ENCODE measurements at places on chromosomes 7 and 10. TPM values are rescaled to one million over a fixed set of nuclear protein-coding genes. Genes with fewer than 3 reads are reported as not detected.

NOM1 gene
- total RNA-seq = 23.3 TPM

DNA sequence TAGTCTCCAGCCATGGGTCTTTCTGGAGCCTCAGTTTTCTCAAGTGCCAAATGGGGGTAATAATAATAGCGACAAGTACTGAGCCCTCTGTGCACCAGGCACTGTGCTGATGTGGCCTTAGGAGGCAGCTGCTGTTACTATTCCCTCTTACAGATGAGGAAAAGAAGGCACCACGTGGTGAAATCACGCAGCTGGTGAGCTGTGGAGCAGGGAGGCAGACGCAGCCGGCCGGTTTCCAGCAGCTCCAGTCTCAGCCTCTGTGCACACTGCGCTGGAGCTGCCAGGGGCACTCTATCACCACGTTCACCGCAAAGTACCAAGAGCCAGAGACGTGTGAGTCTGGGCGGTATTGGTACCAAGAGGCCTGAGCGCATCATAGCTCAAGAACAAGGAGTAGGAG is 9.6 kb downstream of the PYROXD2 start:
- H3K27ac ChIP-seq = no peak overlapping the region
- no peaks in the 10 kb centered on the region for H3K27me3 ChIP-seq
- no peaks in the 10 kb centered on the region for H3K36me3 ChIP-seq

- H3K4me3 ChIP-seq = no peak overlapping the region
- no peaks in the 10 kb centered on the region for H3K36me3 ChIP-seq
- H3K4me1 ChIP-seq = no peaks in the 10 kb centered on the region
- H3K27ac ChIP-seq = no peak overlapping the region
- no peak for DNase-seq
Observed at GRCh38 chr10:132194726-132195125, 8.0 kb downstream of the DPYSL4 start.

DNA sequence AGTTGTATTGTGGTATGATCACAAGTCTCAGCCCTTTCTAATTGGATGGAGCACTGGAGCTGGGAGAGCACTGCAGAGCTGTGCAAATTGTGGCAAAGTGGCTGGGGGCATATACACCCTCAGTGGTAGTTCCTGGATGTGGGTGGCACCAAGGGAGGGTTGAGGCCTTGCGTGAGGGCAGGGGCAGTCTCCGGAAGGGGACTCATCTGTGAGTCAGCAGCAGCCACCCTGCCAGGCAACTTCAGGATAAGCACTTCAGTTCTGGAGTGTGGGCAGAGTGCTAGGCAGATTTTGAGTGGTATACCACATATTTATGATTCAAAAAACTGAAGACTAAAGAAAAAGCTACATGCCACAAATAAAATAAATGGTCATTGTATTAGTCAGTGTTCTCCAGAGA is 210.5 kb downstream of the ETV1 start:
- DNase-seq = no peak
- no peaks in the 10 kb centered on the region for H3K36me3 ChIP-seq
- H3K27ac ChIP-seq = no peak overlapping the region
- no peaks in the 10 kb centered on the region for H3K27me3 ChIP-seq
- no peak overlapping the region for H3K4me3 ChIP-seq

DNA sequence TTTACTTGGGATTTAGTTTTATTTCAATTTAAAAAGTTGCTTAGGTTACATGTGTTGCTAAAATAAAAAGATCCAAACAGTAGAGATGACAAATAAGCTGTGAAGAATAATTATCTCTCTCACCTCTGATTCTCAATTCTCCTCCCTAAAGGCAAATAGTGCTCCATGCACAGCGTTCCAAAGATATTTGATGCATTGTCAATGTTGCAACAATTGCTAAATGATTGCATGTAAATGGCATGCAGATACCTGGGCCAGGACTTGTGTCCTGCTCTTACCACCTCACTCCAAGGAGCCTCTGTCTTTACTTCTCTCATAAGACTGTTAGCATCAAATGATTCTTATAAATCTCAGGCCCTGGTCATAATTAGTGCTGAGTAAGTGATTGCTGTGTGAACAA is 217.7 kb downstream of the SEC23IP start:
- H3K36me3 ChIP-seq = no peaks in the 10 kb centered on the region
- no peak overlapping the region for H3K27ac ChIP-seq

DNA sequence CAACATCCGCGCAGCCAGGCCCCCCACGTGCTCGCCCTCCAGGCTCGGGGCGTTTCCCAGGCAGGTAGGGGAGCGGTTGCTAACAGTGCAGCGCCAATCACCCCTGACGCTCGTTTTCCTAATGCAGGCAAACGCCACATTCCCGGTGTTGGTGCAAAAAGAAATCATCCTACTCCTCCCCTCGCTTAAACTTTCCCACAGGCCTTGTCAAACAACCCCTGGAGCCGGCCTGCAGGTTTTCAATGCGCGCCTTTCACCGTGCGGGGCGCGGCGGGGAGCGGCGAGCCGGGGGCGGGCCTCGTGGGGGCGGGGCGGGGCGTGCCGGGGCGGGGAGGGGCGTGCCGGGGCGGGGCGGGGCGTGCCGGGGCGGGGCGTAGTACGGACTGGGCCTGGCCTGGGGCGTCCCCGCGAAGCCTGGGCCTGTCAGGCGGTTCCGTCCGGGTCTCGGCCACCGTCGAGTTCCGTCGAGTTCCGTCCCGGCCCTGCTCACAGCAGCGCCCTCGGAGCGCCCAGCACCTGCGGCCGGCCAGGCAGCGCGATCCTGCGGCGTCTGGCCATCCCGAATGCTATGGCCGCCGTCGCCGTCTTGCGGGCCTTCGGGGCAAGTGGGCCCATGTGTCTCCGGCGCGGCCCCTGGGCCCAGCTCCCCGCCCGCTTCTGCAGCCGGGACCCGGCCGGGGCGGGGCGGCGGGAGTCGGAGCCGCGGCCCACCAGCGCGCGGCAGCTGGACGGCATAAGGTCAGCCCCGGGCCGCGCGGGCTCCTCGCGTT is at the start of gene ECHDC3:
Gene ECHDC3, plus strand, starts transcription at position 374 of the 770 bp plus-strand sequence. Its CDS starts 195 bp downstream, at position 569.
- H3K27me3 ChIP-seq = peaks cover 4% of the 10 kb centered on the region
- no peak for DNase-seq
- peak within 1 kb of the TSS; percentile 61 for H3K4me3 ChIP-seq
- peak within 1 kb of the TSS; percentile 87 for H3K27ac ChIP-seq
- peaks cover 5% of the 10 kb centered on the region for H3K36me3 ChIP-seq
- H3K4me1 ChIP-seq = no peaks in the 10 kb centered on the region

DNA sequence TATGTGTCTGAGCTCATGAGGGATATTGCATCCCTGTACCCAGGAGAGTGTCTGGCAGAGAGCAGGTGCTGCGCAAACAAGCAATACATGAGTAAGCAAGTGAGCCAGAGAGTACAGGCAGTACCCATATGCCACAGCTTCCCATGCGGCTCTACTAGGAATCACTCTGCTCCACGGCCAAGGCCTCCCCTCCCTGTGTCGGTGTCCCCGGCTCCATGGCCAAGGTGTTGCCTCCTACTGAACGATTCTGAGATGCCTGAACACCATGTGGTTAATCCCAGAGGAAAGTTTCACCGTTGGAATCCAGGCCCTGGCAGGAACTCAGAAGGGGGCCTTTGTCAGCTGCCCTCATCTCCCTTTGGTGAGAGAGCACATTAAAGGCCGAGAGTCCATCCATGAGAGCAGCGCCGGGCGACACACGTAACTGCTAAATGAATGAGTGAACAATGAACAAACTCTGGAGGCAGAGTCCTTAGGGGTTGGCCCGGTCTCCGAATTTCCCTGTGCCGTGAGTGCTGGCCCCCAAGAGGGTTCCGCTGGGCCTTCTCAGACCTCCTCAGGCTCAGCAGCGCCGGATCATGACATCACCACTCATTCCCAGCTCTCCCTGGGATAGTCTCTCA is 136.0 kb upstream of the FAM20C start:
- H3K4me1 ChIP-seq = no peaks in the 10 kb centered on the region
- no peak for DNase-seq
- H3K36me3 ChIP-seq = no peaks in the 10 kb centered on the region
- H3K4me3 ChIP-seq = no peak overlapping the region
- H3K27me3 ChIP-seq = no peaks in the 10 kb centered on the region

FAM25A gene
- total RNA-seq = not detected

UFSP1 gene
- 4.0 TPM for total RNA-seq

- no peaks in the 10 kb centered on the region for H3K27me3 ChIP-seq
- H3K27ac ChIP-seq = no peak overlapping the region
- no peaks in the 10 kb centered on the region for H3K36me3 ChIP-seq
- H3K4me1 ChIP-seq = no peaks in the 10 kb centered on the region
Observed at GRCh38 chr10:124296121-124296812, 122.5 kb downstream of the OAT start.

INMT gene
- 142 TPM for total RNA-seq

GRCh38 chr7:151225948-151226510 is 976 bp downstream of the ABCF2 start:
- peaks cover 15% of the 10 kb centered on the region for H3K4me1 ChIP-seq
- no peak for DNase-seq
- H3K4me3 ChIP-seq = peak overlapping the region; percentile 95
- no peaks in the 10 kb centered on the region for H3K27me3 ChIP-seq

DNA sequence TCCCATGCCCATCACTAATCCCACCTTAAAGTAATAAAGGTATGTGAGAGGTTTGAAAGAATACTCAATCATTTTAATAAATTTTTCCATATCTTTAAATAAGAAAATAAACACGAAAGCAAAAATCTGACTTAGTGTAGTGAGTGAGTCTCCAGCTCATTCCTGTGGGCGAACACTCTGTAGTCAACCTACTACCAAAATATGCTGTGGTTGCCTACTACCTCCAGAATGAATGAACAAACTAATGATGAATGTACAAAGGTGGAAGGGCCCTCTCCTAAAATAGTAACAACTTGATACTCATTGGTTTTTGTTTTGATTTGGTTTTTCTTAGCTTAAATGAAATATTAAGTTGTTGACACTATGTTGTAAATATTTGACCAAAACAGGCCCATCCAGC is 195.5 kb upstream of the HPS1 start:
- H3K27me3 ChIP-seq = no peaks in the 10 kb centered on the region
- no peak overlapping the region for H3K4me3 ChIP-seq
- DNase-seq = no peak
- no peaks in the 10 kb centered on the region for H3K4me1 ChIP-seq

NFE2L3 gene
- total RNA-seq = 6.5 TPM

GRCh38 chr10:109892117-109892516 is 31.2 kb downstream of the XPNPEP1 start:
- peaks cover 29% of the 10 kb centered on the region for H3K36me3 ChIP-seq
- peaks cover 45% of the 10 kb centered on the region for H3K4me1 ChIP-seq
- no peaks in the 10 kb centered on the region for H3K27me3 ChIP-seq
- peak overlapping the region; percentile 86 for H3K27ac ChIP-seq
- no peak overlapping the region for H3K4me3 ChIP-seq

PIP gene
- not detected for total RNA-seq

- H3K36me3 ChIP-seq = no peaks in the 10 kb centered on the region
- no peak for DNase-seq
- no peak overlapping the region for H3K27ac ChIP-seq
- H3K4me1 ChIP-seq = no peaks in the 10 kb centered on the region
Observed at GRCh38 chr10:45198486-45199204, 116.8 kb downstream of the OR13A1 start.

- no peaks in the 10 kb centered on the region for H3K36me3 ChIP-seq
- H3K4me3 ChIP-seq = no peak overlapping the region
- H3K27me3 ChIP-seq = no peaks in the 10 kb centered on the region
- H3K4me1 ChIP-seq = no peaks in the 10 kb centered on the region
- H3K27ac ChIP-seq = no peak overlapping the region
Observed at GRCh38 chr7:1829111-1829510, 159.0 kb downstream of the ELFN1 start.

YWHAG gene
- total RNA-seq = 82.0 TPM

- no peaks in the 10 kb centered on the region for H3K27me3 ChIP-seq
- H3K4me1 ChIP-seq = no peaks in the 10 kb centered on the region
- no peak overlapping the region for H3K27ac ChIP-seq
- no peak for DNase-seq
Observed at GRCh38 chr7:24885305-24885704, 94.7 kb downstream of the OSBPL3 start.

GRCh38 chr7:155942226-155942950 is 130.1 kb upstream of the SHH start:
- H3K36me3 ChIP-seq = no peaks in the 10 kb centered on the region
- H3K4me3 ChIP-seq = no peak overlapping the region
- H3K27ac ChIP-seq = no peak overlapping the region
- no peak for DNase-seq
- no peaks in the 10 kb centered on the region for H3K27me3 ChIP-seq

DNA sequence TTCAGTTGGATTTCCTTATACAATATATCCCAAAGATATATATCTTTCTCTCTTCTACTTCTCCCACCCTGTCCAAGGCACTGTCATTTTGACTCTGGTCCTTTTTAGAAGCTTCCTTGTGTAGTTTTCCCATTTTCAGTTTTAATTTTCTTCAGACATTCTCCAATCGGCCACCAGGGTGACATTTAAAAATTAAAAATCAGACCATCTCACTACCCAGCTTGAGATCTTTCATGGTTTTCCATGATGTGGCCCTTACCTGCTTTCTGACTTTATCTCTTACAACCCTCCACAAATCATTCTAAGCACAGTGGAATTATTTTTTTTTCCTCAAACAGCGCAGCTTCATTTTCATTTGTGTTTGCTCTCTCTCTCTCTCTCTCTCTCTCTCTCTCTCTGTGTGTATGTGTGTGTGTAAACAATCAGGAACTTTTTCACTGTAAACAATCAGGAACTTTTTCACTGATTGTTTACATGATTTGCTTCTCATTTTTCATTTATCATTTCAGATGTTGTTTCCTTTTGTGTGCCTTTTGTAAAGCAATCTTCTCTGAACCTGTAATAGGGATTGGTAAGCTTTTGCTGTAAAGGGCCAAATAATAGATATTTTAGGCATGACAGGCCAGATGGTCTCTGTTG is 348.9 kb downstream of the ATRNL1 start:
- no peak overlapping the region for H3K4me3 ChIP-seq
- H3K27ac ChIP-seq = no peak overlapping the region
- H3K4me1 ChIP-seq = no peaks in the 10 kb centered on the region
- H3K36me3 ChIP-seq = no peaks in the 10 kb centered on the region
- DNase-seq = no peak
- H3K27me3 ChIP-seq = no peaks in the 10 kb centered on the region

DNA sequence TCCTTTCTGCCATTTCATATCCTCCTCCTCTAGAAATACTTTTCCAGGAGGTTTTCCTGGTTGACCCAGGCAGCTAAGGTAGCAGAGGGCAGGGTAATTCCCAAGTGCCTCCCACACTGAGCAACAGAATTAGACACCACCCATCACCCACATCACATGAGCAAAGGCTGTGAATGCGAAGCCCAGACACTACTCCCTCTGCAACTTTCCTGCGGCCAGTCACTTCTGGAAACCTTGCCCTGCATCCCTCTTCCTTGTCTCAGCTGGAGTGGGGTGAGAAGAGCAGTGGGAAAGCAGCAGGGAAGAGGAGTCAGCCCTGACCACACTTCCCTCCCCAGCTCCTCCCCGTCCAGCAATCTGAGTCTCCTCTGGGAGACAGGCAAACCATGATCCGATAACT is 15.2 kb downstream of the TMEM176B start:
- no peaks in the 10 kb centered on the region for H3K27me3 ChIP-seq
- no peak overlapping the region for H3K4me3 ChIP-seq
- DNase-seq = no peak
- peak overlapping the region; percentile 74 for H3K27ac ChIP-seq
- no peaks in the 10 kb centered on the region for H3K36me3 ChIP-seq

DNA sequence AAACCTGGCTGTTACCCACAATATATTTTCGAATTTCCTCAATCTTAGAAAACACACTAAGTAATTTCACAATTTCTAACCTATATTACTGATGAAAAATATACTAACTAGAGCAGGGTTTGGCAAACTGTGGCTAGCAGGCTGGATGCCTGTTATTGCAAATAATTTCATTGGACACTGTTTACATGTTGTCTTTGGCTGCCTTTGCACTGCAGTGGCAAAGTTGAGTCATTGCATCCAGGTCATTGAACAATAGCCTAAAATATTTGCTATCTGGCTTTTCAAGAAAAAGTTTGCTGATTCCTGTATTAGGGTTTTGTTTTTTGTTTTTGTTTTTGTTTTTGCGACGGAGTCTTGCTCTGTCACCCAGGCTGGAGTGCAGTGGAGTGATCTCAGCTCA is 47.2 kb downstream of the KIF11 start:
- no peaks in the 10 kb centered on the region for H3K27me3 ChIP-seq
- H3K4me1 ChIP-seq = no peaks in the 10 kb centered on the region
- no peak for DNase-seq
